ENCODE measurements at places on chromosomes 1 and 21. TPM values are rescaled to one million over a fixed set of nuclear protein-coding genes. Genes with fewer than 3 reads are reported as not detected.

GRCh38 chr21:42627527-42628289 lies 25.7 kb upstream of the PDE9A start:
- no peak overlapping the region for H3K4me3 ChIP-seq
- H3K36me3 ChIP-seq: no peaks in the 10 kb centered on the region
- no peaks in the 10 kb centered on the region for H3K27me3 ChIP-seq

DNA sequence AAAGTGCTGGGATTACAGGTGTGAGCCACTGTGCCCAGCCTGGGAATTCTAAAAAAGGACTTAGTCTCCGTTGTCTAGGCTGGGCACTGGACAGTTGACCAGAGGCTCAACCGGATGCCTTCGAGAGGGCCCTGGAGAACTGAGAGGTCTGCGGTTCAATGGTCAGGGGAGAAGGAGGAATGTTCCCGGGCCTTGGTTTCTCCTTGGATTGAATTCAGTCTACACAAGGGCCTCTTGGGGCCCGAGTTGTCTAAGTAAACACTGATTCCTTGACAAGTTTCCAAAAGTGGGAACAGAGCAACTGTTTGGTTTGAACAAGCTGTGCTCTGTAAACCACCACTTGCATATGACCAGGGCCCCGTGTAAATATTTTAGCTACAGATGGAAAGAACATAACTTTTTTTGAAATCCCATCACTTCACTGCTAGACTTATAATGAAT lies 29.1 kb upstream of the CAPZB start:
- no peak for DNase-seq
- no peaks in the 10 kb centered on the region for H3K36me3 ChIP-seq
- H3K27ac ChIP-seq: peak overlapping the region; percentile 2
- H3K4me1 ChIP-seq: peaks cover 4% of the 10 kb centered on the region
- no peak overlapping the region for H3K4me3 ChIP-seq
- H3K27me3 ChIP-seq: no peaks in the 10 kb centered on the region

- H3K4me3 ChIP-seq: no peak overlapping the region
- no peak overlapping the region for H3K27ac ChIP-seq
- H3K36me3 ChIP-seq: no peaks in the 10 kb centered on the region
Observed at GRCh38 chr1:160228431-160228830, 23.2 kb downstream of the PEA15 start.

The TRAF3IP3 gene
- 1.4 TPM for total RNA-seq

- H3K27ac ChIP-seq: no peak overlapping the region
- H3K4me1 ChIP-seq: peaks cover 8% of the 10 kb centered on the region
- no peak overlapping the region for H3K4me3 ChIP-seq
- DNase-seq: no peak
Observed at GRCh38 chr1:3404301-3404700, 50.2 kb upstream of the ARHGEF16 start.

The CRYAA gene
- total RNA-seq: not detected

The S100A4 gene
- 37.3 TPM for total RNA-seq

The LPAR3 gene
- total RNA-seq: 2.1 TPM

All from ovary (tissue), 10 donors.